NCI-H1694 (cell line): ENCODE measurements at places on chromosomes 16 and 17.

- DNase-seq: no peak
Observed at GRCh38 chr17:19614900-19615299, 33.7 kb upstream of the ALDH3A2 start.

- no peak for DNase-seq
Observed at GRCh38 chr17:12665263-12666210, at the start of gene MYOCD. MYOCD (plus strand) TSS chr17:12665890; CDS start chr17:12666189, 299 bp downstream.

DNA sequence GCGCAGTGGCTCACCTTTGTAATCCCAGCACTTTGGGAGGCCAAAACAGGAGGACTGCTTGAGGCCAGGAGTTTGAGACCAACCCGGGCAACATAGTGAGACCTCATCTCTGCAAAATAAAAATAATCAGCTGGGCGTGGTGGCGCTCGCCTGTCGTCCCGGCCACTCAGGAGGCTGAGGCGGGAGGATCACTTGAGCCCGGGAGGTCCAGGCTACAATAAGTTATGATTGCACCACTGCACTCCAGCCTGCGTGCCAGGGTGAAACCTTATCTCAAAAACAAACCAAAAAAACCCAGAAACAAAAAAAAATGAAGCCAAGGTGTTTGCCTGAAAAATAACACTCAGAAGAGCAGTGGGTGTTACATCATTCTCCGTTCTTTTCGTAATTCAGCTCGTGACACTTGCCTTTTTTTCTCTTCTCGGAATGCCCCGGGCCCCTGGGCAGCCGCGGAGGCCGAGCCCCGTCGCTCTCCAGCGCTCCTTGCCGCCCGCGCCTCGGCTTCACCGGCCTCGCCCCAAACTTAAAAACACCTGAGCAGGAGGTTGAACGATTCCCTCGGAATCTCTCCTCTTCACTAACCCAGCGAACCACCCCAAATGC lies 17.0 kb downstream of the PRCD start:
- no peak for DNase-seq

DNA sequence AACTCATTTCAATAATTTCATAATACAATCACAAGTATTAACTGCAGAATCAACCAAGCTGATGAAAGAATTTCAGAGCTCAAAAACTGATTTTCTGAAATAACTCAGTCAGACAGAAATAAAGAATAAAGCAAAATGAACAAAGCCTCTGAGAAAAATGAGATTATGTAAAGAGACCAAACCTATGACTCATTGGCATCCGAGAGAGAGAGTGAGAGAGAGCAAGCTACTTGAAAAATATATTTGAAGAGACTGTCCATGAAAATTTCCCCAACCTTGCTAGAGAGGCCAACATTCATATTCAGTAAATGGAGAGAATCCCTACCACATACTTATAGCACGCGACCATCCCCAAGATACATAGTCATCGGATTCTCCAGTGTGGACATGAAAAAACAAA lies 1376.4 kb downstream of the CDH11 start:
- DNase-seq: no peak

GRCh38 chr17:81453712-81454111 lies 58.5 kb downstream of the BAHCC1 start:
- DNase-seq: no peak

DNA sequence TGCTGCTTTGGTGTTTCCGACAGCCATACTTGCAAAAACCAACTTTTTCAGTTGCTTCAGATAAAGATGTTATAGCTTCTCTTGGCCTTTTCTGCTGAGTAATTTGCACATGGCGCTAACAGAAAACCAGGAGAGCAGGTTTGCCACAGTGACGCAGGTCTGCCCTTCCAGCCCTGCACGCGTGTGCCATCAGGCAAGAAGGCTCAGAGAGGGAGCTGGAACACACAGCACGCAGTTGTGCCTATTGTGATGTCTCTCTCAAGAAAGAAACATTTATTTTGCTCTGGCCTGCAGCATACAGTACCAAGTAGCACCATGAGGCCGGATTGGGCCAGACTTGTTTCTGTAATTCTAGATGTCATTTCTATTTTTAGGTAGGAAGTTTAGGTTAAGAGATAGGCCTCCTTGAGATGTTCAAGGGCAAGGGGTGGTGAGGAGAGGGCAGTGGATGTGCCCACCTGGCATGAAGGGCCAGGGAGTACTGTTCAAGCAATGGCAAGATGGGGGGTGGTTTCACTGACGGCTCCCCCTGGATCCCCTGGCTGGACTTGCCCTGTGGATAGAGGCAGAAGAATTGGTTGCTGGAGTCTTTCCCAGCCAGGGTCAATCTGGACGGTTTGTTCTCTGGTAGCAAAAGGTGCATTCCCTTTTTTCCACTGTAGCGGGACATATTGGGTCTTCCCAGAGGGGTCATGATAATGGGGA lies 1.9 kb downstream of the CBX2 start:
- DNase-seq: no peak

GRCh38 chr16:68737046-68737729 lies at the start of gene CDH1:
CDH1 (plus strand) TSS chr16:68737292; CDS start chr16:68737416, 124 bp downstream.
- no peak for DNase-seq

DNA sequence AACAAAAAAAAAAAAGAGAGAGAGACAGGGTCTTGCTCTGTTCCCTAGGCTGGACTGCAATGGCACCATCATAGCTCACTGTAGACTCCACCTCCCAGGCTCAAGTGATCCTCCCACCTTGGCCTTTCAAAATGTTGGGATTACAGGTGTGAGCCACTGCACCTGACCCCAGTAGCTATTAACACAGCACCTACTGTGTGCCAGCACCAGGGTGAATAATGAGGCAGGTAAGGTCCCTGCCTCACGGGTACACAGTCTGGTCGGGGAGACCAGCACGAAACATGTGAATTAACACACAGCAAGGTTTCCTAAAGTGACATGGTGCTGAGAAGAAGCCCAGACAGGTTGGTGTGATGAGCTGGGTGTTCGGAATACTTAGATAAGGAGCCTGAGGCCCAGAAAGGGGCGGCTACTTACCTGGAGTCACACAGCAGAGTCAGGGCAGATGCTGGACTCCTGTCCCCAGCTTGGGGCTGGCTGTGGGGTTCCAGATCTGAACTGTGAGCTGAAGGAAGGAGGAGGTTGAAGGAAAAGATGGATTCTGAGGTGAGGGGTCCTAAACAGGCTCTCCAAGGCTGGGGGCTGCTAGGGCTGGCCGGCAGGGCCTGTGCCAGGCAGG lies 10.5 kb upstream of the FBXL19 start:
- no peak for DNase-seq

DNA sequence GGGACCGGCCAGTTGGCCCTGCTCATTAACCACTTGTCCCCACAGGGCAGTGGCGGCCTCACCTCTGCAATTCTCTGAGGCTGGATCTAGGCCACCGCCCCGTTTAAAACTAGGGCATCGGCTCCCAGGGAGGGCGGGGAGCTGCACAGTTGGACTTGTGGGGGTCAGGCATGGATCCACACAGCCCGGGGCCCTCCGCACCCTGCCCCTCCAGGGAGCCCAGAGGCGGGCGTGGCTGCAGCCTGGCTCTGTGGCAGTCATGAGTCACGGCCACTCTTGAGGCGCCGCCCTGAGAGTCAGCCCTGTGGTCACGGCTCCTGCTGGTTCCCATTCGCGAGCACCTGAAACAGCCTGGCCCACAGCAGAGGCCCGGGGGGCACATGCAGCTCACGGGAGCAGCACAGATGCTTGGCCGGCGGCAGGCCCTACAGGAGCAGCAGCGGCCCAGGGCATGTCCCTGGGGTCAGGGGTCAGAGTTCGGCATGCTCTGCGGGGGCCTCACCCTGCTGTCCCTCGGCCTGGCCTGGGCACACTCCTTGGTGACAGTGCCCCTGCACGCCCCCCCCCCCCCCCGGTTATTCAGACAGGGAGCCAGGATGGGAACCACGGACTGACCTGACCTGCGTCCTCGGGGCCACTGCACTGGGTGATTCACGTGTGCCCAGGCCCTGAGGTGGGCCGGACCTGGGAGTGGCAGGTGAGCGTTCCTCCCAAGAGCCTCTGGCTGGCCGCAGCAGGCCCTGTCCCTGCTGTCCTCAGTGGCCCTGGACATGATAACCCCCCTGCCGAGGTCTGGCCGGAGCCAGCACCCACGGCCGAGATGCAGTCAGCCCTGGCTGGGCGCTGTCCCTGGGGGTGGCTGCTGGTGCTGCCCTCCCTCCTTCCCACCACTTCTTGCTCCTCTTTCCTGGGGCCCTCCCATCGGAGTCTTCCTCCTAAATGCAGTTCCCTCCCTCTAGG lies 8.2 kb downstream of the CAPN15 start:
- no peak for DNase-seq

DNA sequence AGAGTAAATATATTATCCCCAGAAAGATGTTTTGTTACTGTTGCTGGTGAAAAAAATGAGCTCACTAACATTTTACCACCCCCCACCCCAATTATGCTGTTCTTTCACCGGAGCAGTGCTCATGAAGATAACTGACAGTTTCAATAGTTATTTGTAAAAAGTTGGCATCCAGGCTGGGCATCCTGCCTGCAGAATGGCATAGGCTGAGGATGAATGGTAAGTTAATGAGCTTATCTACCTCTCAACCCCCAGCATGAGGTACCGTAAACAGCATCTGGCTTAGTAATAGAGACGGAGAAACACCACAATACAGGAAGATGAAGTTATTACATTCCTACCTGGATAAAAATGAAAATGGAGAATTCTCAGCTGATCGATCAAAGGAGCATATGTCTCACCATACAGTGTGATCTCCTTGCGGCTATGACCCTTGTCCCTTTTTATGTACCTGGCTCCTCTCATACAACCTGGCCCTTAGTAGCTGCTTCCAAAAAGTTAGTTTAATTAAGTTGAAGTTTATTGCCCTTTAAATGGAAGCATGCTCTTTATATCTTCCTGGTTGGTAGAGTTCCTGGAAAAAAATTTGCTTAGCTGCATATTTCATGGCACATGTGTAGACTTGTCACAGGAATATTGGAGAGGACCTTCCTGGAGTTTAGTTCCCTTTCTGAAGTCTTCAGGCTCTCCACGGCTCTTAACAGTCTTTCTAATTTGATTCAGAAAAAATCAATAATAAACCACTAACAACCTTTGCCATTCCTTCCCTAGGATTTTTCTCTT lies 61.2 kb upstream of the MPHOSPH6 start:
- DNase-seq: peak; percentile 34

DNA sequence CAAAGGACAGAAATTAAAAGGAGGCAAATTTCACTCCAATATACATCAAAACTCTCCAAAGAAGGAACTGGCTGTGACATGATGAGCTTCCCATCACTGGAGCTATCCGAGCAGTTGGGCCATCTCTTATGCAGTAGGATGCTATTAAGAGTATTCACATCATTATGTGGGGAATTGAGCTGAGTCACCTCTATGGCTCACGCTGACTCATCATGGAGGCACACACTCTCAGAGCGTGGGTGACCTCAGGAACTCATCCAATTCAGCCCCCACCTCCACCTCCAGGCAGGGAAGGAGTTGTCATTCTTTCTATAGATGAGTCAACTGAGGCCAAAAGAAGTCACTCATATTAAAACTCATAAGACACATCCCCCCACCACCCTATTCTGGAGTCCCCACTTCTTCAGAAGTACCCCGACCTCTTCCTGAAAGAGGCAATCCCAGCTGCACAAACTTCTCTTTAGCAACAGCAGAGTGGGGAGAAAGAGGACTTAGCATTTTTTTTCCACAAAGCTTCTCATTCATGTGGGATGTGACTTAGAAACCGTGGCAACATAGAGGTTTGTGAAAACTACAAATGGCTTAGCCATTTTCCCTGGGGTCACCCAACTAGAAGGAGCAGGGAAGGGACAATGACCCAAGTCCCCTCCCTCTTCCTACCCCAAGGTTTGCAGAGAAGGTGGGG lies 32.5 kb downstream of the ABCC12 start:
- no peak for DNase-seq

GRCh38 chr16:66049865-66050264 lies 316.6 kb upstream of the CDH5 start:
- no peak for DNase-seq

DNA sequence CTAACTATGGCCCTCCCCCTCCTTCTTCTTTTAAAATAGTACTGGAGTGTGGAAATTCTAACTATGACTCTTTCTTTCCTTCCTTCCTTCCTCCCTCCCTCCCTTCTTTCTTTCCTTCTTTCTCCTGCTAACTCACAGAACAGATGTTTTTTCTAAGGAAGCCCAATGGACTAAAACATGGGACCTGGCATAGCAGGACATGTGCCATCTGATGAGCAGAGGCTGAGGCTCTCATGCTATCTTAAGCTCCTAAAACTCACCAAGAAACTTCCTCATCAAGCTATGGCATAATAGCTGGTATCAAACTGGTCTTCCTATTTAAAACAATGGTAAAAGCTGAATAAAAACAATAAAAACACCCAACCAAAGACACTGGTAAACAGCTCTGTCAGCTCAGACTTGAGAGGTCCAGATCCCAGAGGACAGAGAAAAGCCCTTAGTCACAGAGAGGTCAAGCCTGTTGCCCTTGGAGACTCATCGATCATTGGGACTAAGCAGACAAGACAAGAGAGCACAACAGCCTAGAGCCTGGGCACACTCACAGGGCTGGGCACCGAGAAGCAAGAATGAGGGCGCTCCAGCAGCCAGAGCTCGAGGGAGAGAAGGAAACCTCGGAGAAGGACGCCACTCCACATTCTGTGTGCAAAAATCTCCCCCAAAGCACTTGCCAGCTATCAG lies 27.6 kb downstream of the SLC38A10 start:
- no peak for DNase-seq
